ENCODE measurements at places on chromosomes 5 and 9.

DNA sequence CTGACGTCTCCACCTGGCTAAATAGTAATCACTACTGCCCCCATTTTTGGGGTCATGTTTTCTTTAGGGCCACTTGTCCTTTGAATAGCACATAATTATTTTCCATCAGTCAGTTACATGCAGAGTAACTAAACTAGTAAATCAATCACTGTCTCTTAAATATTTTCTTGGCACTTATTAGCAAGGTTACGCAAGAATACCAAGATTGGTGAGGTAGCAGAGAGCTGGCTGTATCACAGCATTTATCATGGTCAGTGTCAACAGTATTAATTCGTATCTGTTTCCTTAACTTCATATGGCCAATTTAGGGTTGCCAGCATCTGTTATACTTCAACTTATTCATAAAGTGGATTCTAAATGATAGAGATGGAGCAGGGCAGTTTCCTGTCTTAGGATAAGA is 346.8 kb upstream of the FAM174A start:
- no peak for DNase-seq

DNA sequence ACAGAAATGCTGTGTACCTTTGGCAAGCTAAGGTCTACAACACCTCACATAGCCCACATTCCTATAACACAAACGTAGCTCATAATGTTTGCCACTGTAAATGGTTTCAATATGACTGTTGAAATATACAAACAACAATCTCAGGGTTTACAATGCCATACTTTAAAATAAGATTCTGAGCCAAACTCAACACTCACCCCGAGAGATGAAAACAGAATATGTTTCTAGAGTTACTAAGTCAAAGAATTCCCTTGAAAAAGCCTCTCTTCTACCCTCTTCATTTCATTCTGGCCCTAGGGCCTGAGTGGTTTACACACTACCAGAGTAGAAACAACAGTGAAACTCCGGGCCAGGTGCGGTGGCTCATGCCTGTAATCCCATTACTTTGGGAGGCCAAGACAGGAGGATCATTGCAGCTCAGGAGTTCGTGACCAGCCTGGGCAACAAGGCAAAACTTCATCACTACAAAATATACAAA is 72.6 kb downstream of the MYO10 start:
- no peak for DNase-seq

GRCh38 chr9:131747352-131747751 is 7.5 kb upstream of the RAPGEF1 start:
- DNase-seq, result peak; percentile 62

DNA sequence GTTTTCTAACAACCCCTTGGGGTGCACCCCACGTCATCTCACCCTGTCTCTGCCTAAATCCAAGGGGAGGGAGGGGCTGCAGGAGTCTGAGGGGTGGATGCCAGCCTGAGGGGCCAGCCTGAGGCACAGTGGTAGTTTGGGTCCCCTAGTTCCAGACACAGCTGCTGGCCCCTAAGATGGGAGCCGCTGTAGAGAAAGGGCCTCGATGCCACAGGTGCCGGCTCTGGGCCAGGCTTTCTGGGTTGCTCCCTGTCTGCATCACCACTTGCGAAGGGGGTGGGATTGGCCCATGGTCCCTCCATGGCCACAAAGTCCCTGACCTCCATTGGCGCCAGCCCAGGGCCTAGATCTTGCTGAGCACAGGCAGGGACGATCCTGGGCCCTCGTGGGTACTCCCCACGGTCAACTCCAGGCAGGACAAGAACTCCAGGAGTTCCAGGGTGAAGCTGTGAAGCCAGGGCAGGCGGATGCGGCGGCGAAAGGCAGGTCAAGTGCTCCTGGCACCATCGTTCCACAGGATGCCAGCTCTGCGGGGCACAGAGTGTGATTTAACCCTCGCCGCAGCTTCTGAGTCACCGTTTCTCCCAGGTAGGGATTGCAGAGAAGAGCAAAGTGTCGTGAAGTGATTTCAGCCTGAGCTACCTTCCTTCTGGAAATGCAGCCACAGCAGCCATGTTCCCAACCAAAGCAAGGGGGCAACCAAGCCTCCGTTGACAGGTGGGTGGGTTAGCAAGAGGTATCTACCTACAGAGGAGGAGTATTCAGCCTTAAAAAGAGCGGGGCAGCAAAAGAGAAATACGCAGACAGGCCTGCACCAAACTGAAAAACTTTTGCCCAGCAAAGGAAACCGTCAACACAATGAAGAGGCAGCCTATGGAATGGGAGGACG is 41.6 kb upstream of the EXOC3 start:
- DNase-seq, result no peak

- DNase-seq, result no peak
These were observed 37.2 kb downstream of the PAPPA start for GRCh38 chr9:116190637-116191396.

GRCh38 chr5:174910245-174910737 is 185.9 kb downstream of the MSX2 start:
- DNase-seq, result peak; percentile 28

DNA sequence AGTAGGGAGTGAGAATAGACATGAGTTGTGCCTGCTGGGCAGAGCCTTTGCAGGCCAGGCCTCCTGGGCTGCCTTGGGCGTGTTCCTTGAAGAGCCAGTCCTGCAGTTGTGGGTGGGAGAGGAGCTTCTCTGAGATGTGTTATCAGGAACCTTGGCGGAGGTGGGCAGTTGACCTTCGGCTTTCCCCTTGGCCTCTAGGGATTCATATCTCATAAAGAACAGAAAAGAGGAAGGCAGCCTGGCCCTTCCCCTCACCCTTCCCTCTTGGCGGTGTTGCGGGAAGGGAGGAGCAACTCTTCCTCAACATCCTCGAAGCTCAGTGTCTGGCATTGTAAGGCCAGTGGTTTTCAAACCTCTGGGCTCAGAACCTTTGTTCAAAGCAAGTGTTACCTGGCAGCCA is 59.2 kb downstream of the DAPK1 start:
- no peak for DNase-seq

DNA sequence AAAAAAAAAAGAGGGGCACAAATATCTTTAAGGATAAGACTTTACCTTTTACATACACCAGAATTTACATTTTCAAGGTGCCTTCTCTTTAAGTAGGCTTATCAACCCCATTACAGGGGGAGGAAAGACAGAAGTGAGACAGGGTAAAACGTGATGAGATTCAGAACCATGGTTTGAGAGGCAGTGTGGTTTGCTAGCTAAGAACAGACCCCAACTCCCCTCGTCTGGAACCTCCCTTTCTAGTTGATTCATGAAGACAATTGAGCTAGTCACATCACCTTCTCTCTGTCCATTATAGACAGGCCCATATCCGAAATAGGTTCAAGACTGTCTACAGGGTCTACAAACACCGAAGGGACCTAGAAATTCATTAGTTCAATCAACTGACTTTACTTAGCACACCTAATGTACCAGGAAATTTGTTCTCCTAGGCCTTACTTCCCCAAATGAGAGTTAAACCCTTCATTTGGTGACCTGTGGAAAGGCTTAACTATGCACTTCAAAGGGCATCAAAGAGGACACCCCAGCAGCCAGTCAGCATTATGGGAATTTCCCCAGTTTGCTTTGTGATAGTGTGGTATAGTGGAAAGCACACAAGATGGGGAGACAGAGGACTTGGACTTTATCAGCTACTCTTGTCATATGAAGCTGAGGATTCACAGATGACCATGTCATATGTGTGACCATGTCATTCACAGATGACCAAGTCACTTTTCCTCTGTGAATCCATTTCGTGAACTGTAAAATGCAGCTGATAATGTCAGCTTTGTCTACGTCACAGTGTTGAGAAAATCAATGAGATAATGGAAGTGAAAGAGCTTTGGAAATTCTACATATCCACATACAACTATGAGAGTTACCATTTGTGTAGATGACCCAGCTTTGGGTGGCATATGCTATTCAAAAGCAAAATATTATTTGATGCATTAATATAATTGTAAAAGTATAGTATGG is 40.2 kb upstream of the CYFIP2 start:
- DNase-seq, result no peak

GRCh38 chr5:177233206-177233605 is 70.3 kb downstream of the RAB24 start:
- DNase-seq, result no peak

DNA sequence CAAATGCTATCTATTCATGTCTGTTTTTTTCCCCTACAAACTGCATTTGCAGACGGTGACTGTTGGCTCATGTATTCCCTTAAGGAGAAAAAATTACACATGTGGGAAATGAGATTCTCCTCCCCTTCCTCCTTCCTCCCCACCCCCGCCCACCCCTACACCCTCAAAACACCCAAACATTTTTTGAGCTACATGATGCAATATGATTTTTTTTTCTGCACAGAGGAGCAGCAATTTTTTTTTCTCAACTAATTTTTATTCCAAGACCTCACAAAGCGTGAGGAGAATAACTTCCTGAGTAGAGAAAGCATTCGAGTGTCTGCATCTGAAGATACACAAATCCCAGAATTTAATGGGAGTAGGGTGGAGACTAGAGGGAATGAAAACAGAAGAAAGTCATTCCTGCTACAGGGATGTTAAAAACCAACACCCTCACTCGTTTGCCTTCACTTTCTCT is 118.1 kb downstream of the PRDM6 start:
- no peak for DNase-seq

GRCh38 chr5:32156635-32157034 is 17.5 kb downstream of the GOLPH3 start:
- DNase-seq, result no peak

- no peak for DNase-seq
These were observed 6.5 kb upstream of the AK1 start for GRCh38 chr9:127883959-127884358.

DNA sequence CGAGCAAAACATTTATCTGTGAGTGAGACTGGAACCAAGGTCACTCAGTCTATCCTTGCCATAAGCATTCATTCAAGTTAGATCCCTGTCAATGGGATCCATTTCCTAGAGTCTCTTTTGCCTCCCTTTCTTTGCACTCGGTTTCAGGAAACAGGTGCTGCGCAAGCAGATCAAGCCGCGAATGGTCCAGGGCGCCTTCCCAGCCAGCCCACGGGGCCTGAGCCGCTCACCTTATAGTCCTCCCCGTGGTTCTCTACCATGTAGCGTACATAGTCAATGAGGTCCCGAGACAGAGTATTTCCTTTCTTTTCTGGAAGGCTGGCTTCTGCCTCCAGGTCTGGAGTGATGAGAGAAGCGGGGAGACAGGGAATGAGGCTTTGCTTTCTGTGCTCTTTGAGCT is 3.4 kb downstream of the NOP16 start:
- DNase-seq, result no peak

DNA sequence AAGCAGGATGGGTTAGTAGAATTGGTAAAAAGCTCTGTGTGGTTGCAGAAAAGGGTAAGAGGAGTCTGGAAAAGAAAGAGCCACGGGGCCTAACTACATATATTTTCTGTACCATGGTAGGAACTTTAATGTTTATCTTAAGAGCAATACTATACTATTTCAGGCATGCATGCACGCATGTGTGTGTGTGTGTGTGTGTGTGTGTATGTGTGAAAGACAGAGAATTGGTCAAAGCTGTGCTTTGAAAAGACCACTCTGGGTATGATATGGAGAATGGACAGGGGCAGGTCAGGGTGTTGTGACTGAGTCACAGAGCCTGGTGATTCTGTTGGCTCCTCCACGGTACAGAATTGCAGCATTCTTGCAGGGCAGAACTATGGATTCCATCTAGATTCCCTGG is 339.3 kb downstream of the SLIT3 start:
- no peak for DNase-seq

DNA sequence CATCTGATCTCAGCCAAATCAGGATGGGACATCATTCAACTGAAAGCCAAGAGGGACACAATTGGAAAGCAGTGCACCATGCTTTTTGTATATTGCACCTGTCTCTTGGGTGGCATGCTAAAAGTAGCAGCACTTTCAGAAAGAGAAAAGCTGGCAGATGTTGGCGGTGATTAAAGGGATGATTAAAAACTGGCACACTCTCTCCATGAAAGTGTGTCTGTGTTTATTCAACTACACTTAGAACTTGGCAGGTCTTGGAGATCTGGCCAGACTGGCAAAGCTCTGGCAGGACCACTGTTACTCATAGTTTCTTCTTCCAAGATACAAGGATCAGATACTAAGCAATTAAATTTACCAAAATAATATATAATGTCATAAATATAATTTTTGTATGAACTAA is 112.9 kb upstream of the ELAVL2 start:
- DNase-seq, result no peak

DNA sequence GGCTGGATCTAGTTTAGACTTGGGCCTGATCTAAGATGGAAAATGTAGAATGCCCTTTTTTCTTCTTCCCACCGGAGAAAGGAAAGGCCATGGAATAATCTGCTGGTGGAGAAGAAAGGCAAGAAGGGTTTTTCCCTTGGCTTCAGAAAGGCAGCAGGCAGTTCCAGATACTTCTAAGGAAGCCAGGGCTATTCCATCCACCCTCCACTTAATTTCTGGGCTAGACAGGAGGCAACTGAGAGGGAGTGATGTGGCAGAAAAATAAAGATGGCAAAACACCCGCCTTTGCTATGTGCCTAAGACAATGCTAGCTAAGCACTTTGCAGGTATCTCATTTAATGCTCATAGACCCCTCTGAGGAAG is 9.9 kb downstream of the MYOZ3 start:
- no peak for DNase-seq

DNA sequence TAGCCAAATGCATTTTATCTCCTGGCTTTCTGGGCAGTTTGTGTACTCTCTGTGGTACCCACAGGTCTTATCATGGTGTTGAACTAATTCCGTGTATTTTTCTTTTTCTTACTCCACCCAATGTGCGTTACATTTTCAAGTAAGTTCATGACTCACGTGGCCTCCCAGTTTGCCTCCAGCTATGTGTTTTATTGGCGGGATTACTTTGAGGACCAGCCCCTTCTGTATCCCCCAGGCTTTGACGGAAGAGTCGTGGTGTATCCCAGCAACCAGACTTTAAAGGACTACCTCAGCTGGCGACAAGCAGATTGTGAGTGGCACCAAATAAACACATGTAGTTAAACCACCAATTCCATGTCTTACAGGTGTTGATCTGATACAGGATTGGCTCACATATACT is 3.2 kb downstream of the THG1L start:
- DNase-seq, result no peak

- no peak for DNase-seq
These were observed 31.3 kb upstream of the FUBP3 start for GRCh38 chr9:130548103-130548502.

GRCh38 chr9:136671646-136672430 is 9.1 kb downstream of the EGFL7 start:
- no peak for DNase-seq

GRCh38 chr9:122223435-122223834 is 5.3 kb downstream of the LHX6 start:
- no peak for DNase-seq

DNA sequence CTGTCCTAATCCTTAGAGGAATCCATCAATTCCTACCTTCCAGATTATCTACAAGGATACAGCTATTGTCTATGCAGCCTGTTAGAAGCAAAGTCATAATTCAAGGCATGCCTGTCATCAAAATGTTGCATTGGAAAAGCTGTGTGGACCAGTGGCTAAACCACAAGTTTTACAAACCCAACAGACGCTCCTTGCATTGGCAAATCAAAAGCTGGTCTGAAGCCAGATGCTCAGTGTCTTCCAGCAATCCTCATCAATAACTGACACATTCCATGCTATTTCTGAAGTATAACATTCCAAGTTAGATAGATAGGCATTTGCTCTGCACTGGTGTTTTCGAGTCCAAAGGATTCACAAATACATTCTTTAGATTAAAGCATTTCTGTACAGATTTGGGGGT is 213.6 kb downstream of the EBF1 start:
- DNase-seq, result no peak

Data from Jurkat, Clone E6-1 (cell line).